ENCODE measurements at places on chromosomes 6 and 20.

- DNase-seq, result no peak
Measured at GRCh38 chr6:139858429-139858828, 484.0 kb upstream of the CITED2 start.

DNA sequence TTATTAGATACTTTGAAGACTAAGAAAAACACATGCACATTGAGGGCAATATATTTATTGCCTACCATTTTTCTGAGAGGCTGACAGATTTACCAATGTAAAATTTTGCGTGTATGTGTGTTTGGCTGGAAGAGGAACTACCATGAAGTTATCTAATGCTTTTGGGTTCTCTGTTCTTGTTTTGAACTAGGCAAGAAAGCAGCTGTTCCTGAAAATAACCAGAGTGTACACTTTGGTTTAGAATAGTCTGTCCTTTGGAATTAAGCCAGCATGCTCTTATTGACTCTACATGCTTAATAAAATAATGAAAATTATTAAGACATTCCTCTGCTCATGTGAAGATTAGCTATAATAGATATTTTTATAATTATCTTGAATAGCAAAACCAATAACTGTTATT lies 129.2 kb downstream of the MYB start:
- DNase-seq, result no peak

- DNase-seq, result no peak
Measured at GRCh38 chr6:84671183-84671582, 93.2 kb downstream of the TBX18 start.

- no peak for DNase-seq
Measured at GRCh38 chr6:2748183-2748582, 2.5 kb downstream of the MYLK4 start.

GRCh38 chr6:46136831-46137230 lies 7.0 kb downstream of the ENPP4 start:
- DNase-seq, result no peak

DNA sequence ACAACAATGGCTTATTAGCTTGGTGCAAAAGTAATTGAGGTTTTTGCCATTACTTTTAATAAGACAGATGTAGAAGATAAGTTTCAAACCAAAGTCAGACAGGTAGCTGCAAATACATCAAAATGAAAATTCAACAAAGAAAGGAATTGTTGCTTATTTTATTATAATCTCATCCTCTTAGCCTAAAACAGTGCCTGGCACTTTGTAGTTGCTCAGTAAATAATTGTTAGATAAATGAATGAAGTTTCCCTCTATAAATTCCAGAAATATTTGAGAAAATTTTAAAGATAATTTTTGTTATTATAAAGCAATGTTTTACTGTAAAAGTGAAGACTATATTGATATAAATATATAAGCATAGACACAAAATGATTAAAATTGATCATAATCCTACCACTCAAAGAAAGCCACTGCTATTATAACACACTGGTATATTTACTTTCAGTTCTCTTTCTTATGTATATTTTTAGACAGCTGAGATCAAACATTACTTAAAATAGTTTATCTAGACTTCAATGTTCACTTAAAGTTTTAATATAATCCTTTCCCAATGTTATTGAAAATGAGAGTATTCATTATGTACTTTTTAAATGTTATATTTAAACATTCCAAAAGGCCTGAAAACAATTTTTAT lies 42.5 kb downstream of the SESN1 start:
- DNase-seq, result no peak

GRCh38 chr20:53539516-53539915 lies 54.1 kb downstream of the ZNF217 start:
- no peak for DNase-seq

- DNase-seq, result no peak
Measured at GRCh38 chr6:11889572-11889971, 111.0 kb upstream of the ADTRP start.

GRCh38 chr6:33168284-33168601 lies 24.0 kb downstream of the COL11A2 start:
- DNase-seq, result no peak

DNA sequence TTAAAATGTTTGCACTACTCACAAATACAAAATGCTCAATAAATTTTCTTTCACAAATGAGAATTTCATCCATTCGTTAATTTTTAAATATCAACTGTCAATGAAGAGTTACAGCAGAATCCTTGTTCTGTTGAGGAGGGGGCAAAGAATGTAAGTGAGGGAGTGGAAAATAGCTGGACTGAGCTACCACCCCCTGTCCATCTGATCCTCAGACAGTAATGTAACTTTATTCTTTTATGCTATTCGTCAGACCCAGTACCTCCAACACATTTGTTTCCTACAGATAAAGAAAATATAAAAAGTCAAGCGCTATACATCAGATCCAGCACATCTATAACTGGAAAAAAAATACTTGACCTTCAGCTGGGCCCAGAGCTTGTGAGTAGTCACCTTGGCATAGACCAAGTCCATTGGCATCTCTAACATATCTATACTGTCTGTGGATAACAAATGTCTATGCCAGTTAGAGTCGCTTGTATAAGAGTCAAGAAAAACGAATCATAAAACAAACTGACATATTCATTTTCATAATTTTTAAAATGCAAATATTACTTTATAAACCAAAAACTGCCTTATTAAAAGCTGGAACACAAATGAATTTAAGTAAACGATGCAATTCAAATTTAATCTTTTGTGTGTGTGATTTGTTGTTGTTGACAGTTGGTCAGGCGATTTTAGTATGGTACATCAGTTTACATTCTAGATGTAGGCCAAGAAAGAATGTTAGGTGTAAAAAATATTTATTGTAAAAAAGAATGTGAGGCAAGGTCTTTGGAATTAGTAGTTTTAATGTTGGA lies 57.2 kb upstream of the HFE start:
- no peak for DNase-seq

DNA sequence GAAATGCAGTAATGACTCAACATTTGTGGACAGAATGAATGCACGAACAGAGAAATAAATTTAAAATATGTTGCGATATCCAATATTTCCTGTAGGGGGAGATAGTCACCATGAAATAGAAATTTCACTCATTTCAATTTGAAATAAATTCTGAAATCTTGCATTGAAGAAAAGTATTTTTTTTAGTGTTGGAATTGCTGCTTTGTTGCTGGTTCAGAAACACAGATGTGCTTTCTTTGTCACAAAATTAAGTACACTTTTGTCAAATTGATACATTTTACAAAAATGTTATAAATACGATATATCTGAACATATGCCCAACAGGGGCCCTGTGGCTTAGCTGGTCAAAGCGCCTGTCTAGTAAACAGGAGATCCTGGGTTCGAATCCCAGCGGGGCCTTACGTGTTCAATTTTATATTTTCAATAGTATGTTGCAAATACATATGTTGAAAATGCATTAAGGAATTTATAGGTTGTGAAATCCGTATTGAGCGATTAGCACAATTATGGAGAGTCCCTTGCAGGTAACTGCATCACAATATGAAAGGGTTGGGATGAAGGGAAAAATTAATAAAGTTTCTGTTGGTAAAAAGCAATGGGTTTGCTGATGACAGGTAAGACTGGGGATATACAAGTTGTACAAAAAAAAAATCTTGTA lies 85.4 kb upstream of the PRSS16 start:
- DNase-seq, result no peak

DNA sequence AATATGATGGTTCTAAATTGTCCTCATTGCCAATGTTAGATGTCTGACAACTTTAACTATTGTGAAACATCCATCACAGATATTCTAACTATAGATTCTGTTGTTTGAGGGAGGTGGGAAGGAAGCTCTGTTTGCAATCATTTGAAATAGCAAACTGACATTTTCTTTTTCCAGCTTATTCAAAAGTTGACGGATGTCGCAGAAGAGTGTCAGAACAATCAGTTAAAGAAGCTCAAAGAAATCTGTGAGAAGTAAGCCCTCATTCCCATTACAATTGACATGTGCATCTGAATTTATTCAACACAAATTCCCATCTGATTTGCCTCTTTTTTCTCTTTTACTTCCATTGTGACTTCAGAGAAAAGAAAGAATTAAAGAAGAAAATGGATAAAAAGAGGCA lies 280.6 kb upstream of the PLCB4 start:
- DNase-seq, result no peak

- no peak for DNase-seq
Measured at GRCh38 chr20:6295127-6295866, 172.5 kb upstream of the FERMT1 start.

- peak; percentile 46 for DNase-seq
Measured at GRCh38 chr6:111759836-111760785, 113.1 kb downstream of the FYN start.

DNA sequence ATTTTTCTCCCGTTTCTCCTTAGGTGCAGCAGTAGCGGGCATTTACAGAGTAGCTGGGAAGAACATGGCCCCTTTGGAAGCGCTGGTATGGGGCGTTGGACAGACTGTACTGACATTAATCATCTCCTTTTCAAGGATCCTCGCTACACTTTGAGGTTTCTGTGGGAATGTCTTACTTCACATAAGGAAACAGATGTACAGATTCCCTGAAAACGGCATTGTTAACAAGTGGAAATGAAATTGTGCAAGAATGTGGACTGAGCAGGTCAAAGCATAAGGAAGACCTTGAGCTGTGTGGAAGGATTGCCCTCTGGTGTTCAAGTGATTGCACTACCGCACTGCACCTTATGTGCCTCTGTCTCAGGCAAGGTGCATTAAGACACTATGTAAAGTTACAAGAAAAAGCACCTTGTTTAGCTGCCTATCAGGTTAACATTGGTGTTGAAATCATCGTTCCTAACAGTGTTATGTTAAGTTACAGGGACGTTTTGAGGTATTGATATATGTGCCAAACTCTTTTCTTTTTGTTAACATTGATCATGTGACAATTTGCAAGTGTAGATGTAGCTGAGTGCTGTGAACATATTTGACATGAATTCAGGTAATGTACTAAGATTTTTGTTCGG lies 38.0 kb downstream of the TMEM170B start:
- DNase-seq, result peak; percentile 38

- no peak for DNase-seq
Measured at GRCh38 chr20:13147071-13147963, 73.8 kb upstream of the ISM1 start.

GRCh38 chr20:25178563-25179438 lies 16.7 kb upstream of the ENTPD6 start:
- no peak for DNase-seq

DNA sequence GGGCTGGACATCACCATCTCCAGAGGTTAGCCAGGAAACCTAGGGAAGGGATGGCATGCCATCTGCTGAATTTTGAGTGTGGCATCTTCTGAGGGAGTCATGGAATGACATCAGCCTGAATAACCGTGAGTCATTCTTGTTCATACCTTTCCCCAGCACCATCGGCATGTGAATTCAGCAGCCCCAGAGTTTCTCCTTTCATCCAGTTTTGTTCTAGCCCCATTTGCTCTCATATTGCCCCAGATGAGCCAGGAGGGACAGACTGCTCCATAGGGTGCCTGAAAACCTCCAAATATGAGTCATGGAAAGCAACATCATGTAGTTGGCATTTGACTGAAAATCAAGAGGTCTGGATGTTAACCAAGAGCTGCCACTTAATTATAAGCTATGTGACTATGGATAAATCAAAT lies 219.2 kb upstream of the SGK1 start:
- no peak for DNase-seq

DNA sequence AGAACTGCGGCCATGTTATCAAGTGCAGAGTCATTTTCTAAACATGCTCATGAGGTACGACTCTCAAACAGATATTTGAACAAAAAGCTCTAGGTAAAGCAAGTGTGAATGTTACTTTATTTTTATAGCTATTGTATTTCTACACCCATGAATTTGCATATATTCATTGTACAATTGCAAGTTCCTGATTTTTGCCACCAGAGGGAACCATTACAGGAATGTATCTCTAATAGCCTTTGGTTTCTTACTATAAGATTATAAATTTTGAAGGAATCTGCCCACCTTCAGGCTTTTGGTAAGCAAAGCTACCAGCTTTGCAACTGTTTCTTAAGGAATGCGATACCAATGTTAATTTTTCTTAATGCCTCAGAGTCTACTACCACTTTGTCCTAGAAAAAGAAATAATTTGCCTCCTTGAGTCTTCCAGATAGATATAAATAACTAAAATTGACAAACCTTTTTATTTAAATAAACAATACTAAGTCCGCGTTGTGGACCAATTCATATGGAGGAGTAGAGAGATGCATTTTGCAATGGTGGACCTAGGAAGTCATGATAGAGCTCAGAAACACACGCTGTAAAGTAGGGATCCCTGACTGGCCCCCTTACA lies 125.4 kb upstream of the SAMD5 start:
- DNase-seq, result no peak

- no peak for DNase-seq
Measured at GRCh38 chr6:165584541-165584940, 78.5 kb downstream of the PDE10A start.

GRCh38 chr6:143598466-143599080 lies 79.2 kb upstream of the PHACTR2 start:
- DNase-seq, result peak; percentile 29

- no peak for DNase-seq
Measured at GRCh38 chr6:145187491-145188206, 547.7 kb downstream of the EPM2A start.

GRCh38 chr6:26044140-26045064 lies 42.8 kb upstream of the HFE start:
- DNase-seq, result peak; percentile 35

- DNase-seq, result no peak
Measured at GRCh38 chr6:125953502-125953875, 3.1 kb upstream of the HINT3 start.

DNA sequence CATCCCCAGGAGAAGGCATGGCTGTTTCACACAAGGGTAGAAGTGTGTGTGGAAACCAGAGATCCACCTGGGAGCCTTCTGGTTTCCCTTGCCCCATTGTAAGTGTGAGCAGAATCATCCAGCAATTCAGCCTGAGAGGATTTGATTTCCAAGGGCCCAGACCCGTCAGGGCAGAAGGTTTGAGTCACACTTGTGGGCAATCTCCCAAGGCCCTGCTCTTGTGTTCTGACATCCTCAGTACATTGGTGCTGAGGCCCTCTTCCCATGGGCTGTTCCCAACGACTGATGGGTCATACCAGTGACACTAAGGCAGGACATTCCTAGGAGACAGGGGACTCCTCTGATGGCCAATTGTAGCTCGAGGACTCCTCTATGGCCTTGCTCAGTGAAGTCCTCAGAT lies 58.2 kb upstream of the POLR1H start:
- no peak for DNase-seq

DNA sequence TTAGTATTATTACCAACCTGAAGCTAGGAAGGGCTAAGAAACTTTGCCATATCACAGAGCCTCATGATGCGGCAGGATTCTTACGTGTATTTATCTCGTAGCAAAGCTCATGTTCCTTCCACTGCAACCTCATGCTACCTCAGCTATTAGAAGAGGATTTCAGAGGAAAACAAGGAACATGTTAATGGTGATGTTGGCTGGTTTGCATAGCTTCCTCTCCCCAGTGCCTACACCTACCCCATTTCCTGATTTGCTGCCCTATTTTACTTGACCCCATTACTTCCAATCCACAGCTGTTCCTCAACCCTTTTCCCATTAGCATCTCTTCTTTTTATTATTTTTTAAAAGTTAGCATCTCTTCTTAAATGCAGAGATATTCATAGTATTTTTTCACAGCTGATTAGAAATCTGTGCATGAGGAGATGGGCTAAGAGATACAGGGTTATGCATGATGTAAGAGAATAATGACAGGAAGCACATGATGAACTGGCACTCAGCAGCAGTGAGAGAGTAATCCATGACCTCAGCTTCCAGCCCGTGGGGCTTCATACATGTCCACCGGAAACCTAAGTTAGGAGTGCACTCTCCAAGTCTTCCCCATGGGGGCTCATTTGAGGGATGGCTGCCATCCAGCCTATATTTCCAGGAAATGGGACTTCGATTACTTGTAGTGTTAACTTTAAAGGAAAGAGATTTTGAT lies 106.1 kb upstream of the ASF1A start:
- no peak for DNase-seq

Data from activated naive CD4-positive, alpha-beta T cell treated with Interleukin-2 at 50 U/mL for 16 hours (primary cell).